ENCODE measurements at places on chromosomes 1 and 21. TPM values are rescaled to one million over a fixed set of nuclear protein-coding genes. Genes with fewer than 3 reads are reported as not detected.
A peak's percentile ranks its signal among the peaks of the same experiment; 100 is the strongest.

BCL2L15 gene
- 0.81 TPM for total RNA-seq

LCE1D gene
- not detected for total RNA-seq

FALEC gene
- total RNA-seq: not detected

CHODL gene
- not detected for total RNA-seq

ZC3H12A gene
- total RNA-seq: 7.0 TPM

DNA sequence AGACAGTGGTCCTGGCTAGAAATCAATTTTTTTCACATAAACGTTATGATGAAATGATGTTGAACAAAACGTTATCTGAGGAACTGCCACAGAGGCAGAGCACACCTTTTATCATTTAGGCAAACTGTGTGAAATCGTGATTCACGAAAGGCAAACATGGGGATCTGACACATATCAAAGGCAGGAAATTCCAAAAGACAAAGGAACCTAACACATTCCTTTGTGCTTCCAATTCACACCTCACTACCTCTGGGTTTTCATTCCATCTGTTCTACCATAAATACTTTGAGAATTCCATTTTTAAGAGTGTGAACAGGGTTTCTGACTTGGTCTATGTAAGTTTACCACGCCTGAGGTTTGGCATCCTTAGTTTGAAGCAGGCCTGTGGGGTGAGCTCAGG lies 119.5 kb upstream of the KRTAP19-8 start:
- H3K4me1 ChIP-seq: peaks cover 25% of the 10 kb centered on the region
- DNase-seq: no peak
- H3K4me3 ChIP-seq: no peak overlapping the region
- peaks cover 7% of the 10 kb centered on the region for H3K36me3 ChIP-seq
- no peak overlapping the region for H3K27ac ChIP-seq
- no peaks in the 10 kb centered on the region for H3K27me3 ChIP-seq

DNA sequence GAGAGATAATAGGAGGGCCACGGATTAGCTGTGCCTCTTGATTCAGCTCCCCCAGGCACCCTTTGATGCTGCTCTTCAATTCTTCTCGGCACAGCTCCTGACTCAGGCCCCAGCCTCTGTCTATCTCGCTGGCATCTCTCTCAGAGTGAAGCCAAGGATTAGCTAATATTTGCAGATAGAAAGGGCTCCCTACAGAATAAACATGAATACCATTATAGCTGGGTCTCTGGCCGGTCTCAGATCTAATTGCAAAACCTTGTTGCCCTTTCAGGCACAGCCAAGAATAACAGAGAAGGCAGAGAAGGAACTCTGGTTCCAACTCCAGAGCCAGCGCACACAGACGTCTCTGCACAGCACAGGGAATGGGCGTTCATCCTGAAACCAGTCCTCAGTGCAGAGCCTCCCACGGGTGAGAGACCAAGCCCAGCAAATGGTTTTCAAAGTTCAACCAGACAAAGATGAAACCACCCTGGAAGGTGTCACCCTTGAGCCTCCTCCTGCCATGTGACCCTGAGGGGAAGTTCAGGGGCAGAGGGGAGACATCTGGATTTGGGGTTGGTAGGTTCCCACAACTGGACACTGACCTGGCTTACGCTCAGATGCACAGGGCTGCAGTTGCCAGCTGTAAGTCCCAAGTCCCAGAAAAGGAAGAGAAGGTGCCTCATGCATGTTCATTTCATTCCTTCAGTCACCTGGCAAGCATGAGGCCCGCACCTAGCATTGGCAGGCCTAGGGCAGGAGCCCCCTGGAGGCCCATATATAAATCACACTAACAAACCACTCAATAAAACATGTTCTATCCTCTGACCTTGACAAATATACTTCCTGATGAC lies 394.0 kb downstream of the NPHP4 start:
- no peaks in the 10 kb centered on the region for H3K27me3 ChIP-seq
- DNase-seq: peak; percentile 76
- H3K4me1 ChIP-seq: no peaks in the 10 kb centered on the region
- no peaks in the 10 kb centered on the region for H3K36me3 ChIP-seq
- H3K4me3 ChIP-seq: no peak overlapping the region

DNA sequence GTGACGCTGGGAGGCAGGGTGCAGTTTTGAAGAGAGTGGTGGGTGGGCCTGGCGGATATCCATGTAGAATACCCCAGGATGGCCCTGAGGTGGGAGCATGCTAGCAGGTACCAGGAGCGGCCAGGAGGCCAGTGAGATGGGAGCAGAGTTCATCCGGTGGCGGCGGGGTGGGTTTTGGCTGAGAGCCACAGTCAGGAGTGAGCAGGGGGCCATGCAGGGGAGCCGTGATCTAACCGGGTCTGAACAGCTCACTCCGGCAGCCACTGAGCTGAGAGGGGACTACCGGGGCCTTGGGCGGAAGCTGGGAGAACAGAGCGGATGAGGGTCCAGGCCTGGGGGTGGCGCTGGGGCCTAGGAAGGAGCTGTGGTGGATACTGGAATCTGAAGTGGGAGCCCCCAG lies 47.6 kb upstream of the LRP8 start:
- DNase-seq: peak; percentile 82
- H3K36me3 ChIP-seq: no peaks in the 10 kb centered on the region
- H3K27me3 ChIP-seq: peaks cover 8% of the 10 kb centered on the region

DNA sequence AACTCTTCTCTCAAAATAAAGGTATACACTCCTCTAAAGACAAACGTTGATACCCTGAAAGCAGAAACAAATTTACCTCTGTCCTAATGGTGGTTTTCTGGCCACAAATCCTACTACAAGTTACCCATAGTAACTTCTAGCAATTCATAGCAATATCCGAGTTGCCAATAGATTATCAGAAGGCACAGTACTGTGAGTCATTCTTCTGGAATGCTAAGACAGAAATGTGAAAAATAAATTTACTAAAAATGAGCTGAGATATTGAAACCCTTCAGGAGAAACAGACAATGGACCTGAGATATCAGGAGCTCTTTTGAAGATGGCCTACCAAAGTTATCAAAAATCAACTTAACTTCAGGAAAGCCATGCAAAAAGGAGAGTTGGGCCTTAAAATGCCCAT lies 715.0 kb upstream of the ADAMTS5 start:
- DNase-seq: no peak
- peaks cover 22% of the 10 kb centered on the region for H3K4me1 ChIP-seq

DNA sequence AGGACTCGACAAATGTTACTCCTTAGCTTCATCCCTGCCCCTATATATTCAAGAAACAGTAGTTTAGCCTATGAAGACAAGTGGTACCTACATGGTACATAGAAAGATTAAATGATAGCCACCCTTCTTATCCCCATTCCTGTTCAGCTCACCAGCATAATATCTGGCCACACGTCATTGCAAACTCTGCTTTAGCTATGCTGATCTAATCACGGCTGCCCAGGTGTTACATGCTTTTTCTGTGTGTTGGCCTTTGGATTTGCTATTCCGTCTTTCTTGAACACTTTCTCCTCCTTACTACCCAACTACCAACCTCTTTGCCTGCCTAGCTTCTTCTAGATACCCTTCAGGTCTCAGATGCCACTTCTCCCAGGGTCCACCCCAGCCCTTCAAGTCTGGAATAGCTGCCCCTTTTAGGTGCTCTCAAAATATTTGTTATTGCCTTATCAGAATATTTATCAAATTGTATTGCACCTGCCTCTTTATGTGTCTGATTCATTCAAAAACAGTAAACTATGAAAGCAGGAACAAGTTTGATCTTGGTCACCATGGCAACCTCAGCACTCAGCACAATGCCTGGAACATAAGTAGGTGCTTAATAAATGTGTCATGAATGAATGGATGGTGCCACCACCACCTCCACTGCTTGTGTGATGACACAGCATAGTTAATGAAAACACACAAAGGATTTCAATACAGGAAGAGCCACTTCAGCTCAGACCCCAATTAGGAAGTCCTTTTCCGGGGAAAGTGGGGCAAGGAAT lies 11.4 kb upstream of the DNASE2B start:
- H3K4me3 ChIP-seq: no peak overlapping the region
- no peaks in the 10 kb centered on the region for H3K4me1 ChIP-seq
- peaks cover 4% of the 10 kb centered on the region for H3K27me3 ChIP-seq
- no peak for DNase-seq
- no peak overlapping the region for H3K27ac ChIP-seq
- no peaks in the 10 kb centered on the region for H3K36me3 ChIP-seq

DNA sequence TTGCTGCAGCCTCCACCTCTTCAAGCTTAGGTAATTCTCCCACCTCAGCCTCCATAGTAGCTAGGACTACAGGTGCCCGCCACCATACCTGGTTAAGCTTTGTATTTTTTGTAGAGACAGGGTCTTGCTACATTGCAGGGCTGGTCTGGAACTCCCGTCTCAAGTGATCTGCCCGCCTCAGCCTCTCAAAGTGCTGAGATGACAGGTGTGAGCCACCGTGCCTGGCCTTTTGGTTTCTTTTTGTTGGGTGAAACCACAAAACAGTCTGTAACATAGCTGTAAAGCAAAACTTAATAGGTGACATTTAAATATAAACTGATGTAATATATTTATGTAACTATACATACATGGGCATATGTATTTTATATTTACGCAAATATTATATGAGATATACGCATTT lies 3.1 kb upstream of the DNAJC11 start:
- H3K4me3 ChIP-seq: no peak overlapping the region
- no peak overlapping the region for H3K27ac ChIP-seq
- H3K36me3 ChIP-seq: no peaks in the 10 kb centered on the region
- no peak for DNase-seq

DNA sequence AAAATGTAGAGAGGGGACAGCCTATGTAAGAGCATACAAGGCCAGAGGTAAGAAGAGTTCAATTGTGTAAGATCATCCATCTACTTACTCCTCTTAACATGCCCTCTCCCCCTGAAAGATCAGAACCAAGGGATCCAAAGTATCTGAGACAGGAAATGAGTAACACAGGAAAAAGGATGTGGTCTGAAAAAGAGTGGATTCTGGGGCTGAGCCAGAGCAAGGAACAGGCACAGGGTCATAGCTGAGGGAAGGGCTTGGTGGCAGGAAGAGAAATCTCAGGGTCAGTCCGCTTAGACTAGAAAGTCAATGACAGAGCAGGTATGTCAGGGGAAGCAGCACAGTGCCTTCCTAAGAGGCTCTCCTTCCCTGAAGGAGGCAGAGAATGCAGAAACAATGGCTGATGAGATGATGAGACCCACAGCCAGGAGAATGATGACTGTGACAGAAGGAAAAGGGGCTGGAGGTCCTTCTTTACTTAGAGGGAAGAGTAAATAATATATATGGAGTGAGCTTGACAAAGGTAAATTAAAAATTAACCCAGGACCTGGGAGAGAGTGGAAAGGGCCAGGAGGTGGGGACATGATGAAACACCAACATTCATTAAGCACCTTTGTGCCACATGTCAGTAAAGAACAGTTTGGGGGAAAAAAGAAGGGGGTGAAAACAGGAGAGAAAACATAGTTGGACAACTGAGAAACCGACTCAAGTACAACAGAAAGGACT lies 26.2 kb upstream of the A3GALT2 start:
- H3K36me3 ChIP-seq: peaks cover 38% of the 10 kb centered on the region
- H3K4me1 ChIP-seq: peaks cover 71% of the 10 kb centered on the region
- H3K27ac ChIP-seq: peak overlapping the region; percentile 90
- no peak for DNase-seq
- H3K4me3 ChIP-seq: peak overlapping the region; percentile 84

GRCh38 chr1:244304656-244305055 lies 147.1 kb downstream of the ADSS2 start:
- no peaks in the 10 kb centered on the region for H3K36me3 ChIP-seq
- no peaks in the 10 kb centered on the region for H3K27me3 ChIP-seq
- peak overlapping the region; percentile 57 for H3K4me3 ChIP-seq
- no peak for DNase-seq
- H3K4me1 ChIP-seq: peaks cover 42% of the 10 kb centered on the region
- H3K27ac ChIP-seq: peak overlapping the region; percentile 75

GRCh38 chr1:52072291-52072690 lies 16.2 kb downstream of the BTF3L4 start:
- peaks cover 18% of the 10 kb centered on the region for H3K36me3 ChIP-seq
- H3K27ac ChIP-seq: no peak overlapping the region
- H3K4me1 ChIP-seq: no peaks in the 10 kb centered on the region

DNA sequence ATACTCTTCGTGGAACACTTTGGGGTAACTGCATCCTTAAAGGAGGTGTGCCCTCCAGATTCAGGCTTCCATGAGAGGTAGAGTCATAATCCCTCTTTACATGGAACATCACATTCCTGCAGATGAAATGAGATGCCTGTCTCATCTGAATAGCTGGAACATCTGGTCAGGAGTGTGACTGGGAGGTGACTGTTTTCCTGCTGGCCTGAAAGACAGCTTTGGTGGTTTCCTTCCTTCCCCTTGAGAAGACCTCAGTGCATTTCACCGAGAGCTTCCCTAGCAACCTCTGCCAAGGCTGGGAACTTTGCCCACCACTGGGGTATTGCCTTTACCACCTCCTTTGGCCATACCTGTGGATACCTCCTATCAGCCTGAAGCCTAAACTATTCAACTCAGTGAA lies 46.7 kb upstream of the GUCA2A start:
- no peak overlapping the region for H3K27ac ChIP-seq
- H3K36me3 ChIP-seq: peaks cover 10% of the 10 kb centered on the region
- H3K4me1 ChIP-seq: peaks cover 26% of the 10 kb centered on the region
- no peak for DNase-seq
- H3K4me3 ChIP-seq: no peak overlapping the region
- H3K27me3 ChIP-seq: no peaks in the 10 kb centered on the region

- H3K4me3 ChIP-seq: no peak overlapping the region
- H3K36me3 ChIP-seq: no peaks in the 10 kb centered on the region
- no peaks in the 10 kb centered on the region for H3K27me3 ChIP-seq
- no peak overlapping the region for H3K27ac ChIP-seq
- DNase-seq: no peak
Observed at GRCh38 chr1:107309962-107310361, 169.1 kb downstream of the NTNG1 start.
